ENCODE measurements at places on chromosomes 12 and 14.

- DNase-seq = no peak
Measured at GRCh38 chr14:98341211-98341610, 930.8 kb downstream of the BCL11B start.

GRCh38 chr12:65464930-65465329, 186.4 kb downstream of the MSRB3 start:
- DNase-seq = no peak

DNA sequence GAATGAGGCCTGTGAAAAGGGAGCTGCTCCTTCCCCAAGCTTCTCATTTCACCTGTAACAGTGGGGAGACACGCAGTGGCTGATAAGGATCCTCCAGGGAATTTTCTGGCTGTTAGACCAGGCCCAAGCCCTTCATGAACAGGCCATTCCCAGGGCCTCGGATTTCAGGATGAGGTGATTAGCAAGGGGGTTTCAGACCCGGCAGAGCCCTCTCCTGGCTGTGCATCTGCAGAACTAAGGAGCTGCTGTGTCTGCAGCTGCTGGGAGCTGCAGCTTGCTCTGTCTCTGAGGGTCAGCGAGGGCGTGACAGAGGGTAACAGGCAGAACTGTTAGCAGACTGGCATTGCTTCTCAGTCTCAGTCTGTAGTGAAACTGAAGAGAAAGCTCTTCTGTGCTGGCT, 110.4 kb downstream of the KCNA5 start:
- DNase-seq = no peak

DNA sequence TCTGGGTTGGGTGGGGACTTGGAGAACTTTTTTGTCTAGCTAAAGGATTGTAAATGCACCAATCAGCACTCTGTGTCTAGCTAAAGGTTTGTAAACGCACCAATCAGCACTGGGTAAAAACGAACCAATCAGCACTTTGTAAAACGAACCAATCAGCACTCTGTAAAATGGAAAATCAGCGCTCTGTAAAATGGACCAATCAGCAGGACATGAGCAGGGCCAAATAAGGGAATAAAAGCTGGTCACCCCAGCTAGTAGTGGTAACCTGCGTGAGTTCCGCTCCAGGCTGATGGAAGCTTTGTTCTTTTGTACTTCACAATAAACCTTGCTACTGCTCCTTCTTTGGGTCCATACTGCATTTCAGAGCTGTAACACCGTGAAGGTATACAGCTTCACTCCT, 1.7 kb upstream of the ACOT2 start:
- DNase-seq = no peak

- DNase-seq = no peak
Measured at GRCh38 chr14:81400852-81401251, 728 bp upstream of the STON2 start.

DNA sequence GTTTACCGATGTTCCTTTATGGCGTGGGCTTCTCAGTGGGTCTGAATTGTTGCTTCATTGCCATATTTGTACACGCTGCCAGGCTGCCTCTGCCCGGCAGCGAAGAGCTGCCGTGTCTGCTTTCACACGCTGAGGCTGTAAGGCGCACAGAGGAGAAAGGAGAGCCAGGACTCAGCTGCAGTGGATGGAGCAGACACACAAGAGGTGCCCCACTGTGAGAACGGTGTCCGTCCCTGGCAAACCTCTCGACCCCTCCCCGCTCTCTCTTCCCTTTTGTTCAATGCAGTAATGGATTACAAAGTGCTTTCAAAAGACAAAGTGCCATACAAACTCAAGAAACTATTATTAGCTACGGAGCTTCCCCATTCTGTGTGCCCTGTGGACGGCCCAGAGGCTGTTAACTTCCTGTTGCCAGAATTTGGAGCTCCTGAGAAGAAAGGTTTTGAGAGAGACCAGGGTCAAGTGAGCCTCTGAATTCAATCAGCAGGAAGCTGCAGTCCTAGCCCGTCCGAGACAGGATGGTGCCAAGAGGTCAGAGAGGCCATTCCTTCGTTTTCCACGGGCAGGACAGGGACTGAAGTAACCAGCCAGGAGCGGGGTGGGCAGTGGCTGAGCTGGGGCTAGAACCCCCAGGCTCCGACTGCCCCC, 15.8 kb downstream of the CCND2 start:
- DNase-seq = peak; percentile 50

DNA sequence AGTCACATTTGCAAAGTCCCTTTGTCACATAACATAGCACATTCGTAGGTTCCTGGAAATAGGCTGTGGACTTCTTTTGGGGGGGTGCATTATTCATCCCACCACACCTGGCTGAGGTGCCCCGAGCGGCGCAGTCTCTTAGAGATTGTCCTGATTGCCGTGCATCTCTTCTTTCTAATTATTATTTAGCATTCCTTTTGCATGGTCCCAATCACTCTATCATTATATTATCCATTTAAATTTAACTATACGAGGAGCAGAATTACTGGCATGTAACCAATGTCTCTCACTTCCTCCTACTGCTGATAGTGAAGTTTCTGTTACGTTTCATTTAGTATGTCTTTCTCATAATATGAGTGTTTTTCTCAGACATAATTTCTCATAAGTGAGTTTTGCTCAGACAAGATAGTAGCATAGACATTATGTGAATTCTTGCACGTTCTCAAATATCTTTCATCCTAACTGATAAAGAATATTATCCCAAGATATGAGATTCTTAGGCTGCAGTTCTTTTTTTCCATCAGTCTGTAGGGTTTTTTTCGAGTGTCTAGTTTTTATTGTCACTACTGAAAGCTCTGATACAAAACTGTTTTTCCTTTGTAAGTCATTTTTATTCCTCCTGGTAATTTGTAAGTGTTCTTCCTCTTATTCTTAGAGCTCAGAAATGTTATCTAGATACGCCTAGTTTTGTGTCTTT, 444.3 kb downstream of the NELL2 start:
- DNase-seq = no peak

DNA sequence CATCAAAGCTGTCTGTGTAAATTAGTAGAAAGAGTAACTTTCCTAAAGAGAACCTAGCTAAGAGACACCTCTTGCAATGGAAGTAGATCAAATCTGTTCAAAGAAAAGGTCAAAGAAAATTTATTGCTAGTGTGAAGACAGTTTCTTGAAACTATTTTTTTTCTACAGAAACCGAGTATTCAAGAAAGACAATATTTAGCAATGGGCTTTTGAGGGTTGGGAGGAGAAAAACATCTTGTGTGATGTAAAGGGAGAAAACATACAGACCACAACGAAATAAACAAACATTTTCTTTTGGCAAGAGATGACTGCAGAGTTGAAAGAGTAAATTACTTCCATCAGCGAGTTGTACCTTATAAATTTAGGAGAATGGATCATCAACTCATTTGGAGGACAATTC, 24.4 kb downstream of the NKX2-1 start:
- DNase-seq = no peak

GRCh38 chr12:13851828-13852227, 129.6 kb downstream of the GRIN2B start:
- no peak for DNase-seq

- no peak for DNase-seq
Measured at GRCh38 chr12:53995002-53995377, 5.0 kb upstream of the HOXC9 start.
